Nephron progenitor cell (in vitro differentiated cells): ENCODE measurements at places on chromosomes 3 and 15.

DNA sequence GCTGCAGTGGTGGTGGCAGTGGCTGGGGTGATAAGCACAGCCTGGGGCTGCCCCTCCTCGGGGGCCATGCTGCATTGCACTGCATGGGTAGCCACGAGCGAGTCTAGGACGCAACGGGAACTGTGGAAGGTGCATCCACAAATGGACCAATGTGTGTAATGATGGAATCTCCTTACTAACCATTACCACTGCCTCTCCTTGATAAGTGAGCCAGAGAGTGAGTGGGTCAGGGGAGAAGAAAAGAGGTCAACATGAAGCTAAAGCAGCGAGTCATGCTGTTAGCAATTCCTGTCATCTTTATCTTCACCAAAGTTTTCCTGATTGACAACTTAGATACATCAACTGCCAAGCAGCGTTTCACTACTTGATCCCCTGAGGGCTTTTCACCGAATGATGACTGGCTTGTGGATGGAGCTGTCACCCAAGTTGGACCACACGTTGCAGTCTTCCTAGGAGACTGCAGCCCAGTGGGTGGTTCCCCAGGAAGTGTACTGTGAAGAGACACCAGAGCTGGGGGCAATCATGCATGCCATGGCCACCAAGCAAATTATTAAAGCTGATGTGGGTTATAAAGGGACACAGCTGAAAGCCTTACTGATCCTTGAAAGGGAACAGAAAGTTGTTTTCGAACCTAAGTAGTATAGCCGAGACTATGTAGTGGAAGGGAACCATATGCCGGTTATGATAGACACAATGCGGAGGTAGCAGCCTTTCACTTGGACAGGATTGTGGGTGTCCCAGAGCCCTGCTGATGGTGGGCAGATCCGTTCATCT lies 20.6 kb downstream of the SAMD7 start:
- DNase-seq, result no peak

- DNase-seq, result no peak
These were observed 77.3 kb downstream of the WNT5A start for GRCh38 chr3:55409806-55410205.

- no peak for DNase-seq
These were observed 27.5 kb downstream of the TRIM69 start for GRCh38 chr15:44763848-44764247.

GRCh38 chr3:46960081-46960701 lies 16.4 kb downstream of the CCDC12 start:
- no peak for DNase-seq

GRCh38 chr3:117556646-117557407 lies 847.2 kb downstream of the TUSC7 start:
- DNase-seq, result no peak

DNA sequence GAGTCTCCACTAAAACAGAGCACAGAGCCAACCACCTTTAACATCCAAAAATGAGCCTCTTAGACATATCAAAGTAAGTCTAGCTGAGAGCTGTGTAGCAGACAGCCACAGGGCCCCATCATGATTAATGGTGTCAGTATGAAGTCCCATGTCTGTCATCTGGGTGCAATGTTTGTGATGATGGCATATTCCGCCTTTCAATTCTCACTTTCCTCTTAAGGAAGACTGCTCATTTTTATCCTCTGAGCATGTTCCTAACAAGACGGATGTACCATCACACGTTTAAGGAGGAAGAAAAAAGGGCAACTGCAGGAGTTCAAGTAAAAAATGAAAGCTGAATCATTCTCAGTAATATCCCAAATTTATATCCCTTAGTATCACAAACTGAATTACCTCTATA lies 85.8 kb upstream of the KCNMB2 start:
- no peak for DNase-seq

GRCh38 chr15:56492791-56493555 lies 28.0 kb upstream of the MNS1 start:
- no peak for DNase-seq

DNA sequence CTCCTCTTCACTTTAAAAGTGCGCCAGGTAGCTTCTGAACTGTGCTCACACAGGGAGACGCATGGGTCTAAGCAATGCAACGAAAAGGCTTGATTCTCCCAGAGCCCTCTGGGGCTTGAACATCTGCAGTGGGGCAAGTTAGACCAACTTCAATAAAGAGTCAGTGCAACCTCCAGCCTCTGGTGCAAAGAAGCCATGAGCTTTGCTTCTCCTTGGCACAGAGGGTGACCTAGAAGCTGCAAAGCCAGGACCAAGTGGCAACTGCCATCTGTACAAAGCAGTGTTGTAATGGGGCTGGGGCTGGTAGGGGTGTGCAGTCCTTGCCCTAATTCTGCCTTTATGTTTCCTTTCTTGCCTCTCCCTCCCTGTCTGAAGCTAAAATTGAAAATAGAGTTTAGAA lies 219.0 kb upstream of the CD96 start:
- DNase-seq, result no peak

DNA sequence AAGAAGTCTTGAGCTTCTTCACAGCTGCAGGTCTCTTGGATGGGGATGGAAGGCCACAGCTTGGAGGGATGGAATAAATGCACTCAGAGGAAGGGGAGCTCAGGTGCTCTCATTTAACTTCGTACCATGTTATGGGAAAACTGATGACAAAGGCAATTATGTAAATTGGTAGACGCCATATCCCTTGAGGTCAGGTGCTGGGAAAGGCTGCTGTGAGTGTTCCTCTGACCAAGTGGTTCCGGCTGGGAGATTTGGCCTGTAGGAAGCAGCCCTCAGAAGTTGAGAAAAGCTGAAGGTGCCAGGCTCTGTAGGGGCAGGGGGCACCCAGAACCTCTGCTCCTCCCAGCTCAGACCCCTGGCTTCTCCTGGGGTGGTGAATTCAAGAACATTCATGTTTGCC lies 47.1 kb downstream of the FAH start:
- DNase-seq, result no peak

- peak; percentile 56 for DNase-seq
These were observed 1.7 kb downstream of the LRRC3B start for GRCh38 chr3:26624209-26624765.

DNA sequence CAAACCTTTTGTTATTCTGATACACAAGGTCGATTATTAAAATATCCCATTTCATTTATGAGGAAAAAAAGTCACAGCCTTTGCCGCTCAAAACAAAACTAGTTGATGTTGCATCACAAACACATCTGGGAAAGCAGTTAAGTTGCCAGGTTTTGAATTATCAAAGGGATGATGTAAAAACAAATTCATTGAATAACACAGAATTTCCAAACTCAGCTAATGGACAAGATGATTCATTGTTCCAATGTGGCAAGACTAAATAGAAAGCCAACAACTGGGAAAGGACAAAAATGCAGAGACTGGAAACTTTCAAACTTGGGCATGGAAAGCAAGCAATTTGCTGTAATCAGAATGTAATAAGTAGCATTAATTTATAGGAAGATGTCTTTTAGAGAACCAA lies 610.0 kb upstream of the ZNF385D start:
- DNase-seq, result no peak

- no peak for DNase-seq
These were observed 471.5 kb upstream of the CADM2 start for GRCh38 chr3:84487296-84487695.

DNA sequence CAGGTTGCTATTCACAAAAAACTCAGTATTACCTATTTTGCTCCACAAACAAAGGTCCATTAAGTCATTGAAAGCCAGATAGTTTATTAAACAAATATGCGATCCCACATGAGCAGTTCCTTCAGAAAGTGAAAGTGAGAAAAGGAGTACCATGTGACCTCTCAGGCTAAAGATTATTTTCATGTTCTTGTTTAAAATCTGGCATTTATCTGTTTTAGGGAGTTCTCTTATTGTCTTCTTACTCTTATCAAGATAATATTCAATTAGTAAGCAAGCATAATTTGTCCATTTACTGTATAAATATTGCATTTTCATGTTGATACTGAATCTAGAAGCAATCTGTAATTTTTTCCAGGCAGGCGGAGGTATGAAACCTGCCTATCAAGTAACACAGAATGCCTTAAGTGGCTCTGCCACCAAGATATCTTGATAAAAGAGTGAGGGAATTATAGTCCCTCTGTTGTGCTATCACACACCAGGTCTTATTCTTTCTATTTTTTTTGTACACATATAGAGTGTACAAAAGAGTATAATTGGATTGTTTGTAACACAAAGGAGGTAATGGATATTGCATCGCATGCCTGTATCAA lies 20.1 kb upstream of the PLSCR5 start:
- no peak for DNase-seq

- DNase-seq, result no peak
These were observed 9.8 kb downstream of the LRIG1 start for GRCh38 chr3:66490984-66491383.

GRCh38 chr3:171371354-171371753 lies 88.9 kb downstream of the TNIK start:
- no peak for DNase-seq

DNA sequence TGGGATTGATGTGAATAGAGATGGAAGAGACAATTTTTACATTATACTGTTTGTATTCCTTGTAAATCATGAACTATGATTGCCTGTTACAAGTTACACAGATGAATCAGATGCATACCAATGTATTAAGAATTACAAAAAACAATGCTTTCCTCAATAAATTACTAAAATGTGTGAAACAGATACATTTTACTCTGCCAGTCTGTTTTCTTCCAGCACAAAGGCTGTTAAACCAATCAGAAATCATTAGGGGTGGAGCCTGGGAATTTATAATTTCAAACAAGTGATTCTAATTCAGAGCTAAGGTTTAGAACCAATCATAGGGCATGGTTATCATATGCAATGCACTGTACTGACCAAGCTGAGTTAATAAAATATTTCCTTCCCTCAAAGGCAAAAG lies 21.8 kb upstream of the ANKRD28 start:
- DNase-seq, result no peak

GRCh38 chr3:127457546-127458145 lies 132.9 kb downstream of the TPRA1 start:
- DNase-seq, result no peak

- no peak for DNase-seq
These were observed 22.6 kb upstream of the KLF13 start for GRCh38 chr15:31303726-31304648.

DNA sequence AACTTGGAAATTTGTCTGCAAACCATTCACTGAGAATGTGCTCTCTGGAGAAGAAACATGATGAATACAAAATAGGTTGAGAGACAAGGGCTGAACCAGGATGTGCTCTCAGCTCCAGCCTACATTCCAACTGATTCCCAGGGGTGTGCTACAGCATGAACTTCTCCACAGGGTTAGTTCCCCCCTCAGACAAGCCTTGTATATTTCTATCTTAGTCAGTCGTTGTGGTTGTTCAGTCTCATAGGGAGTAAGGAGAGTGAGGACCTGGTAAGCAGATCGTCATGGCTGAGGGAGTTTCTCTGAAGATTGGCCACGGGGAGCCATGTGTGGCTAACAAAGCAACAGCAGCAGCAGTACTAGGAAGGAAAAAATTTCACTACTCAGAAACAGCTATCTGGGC lies 919.7 kb upstream of the CADM2 start:
- no peak for DNase-seq

GRCh38 chr3:13040361-13041074 lies 32.7 kb downstream of the IQSEC1 start:
- no peak for DNase-seq

DNA sequence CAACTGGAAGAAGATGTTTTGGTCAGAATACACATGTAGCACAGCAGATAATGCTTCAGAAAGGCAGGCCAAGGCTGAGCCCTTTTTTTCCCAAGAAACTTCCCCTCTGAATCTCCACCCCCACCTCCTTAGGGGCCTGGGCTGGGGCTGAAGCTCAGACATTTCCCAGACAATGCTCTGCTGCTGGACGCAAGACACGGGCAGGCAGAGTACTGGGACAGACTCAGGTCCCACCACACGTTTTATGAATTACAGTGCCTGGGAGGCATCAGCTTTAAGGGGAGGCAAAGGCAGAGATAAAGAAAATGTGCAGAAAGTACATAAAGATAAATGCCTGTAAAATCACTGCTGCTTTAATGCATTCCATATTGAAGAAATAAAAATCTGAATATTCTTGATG lies 479.4 kb downstream of the ERC2 start:
- no peak for DNase-seq

DNA sequence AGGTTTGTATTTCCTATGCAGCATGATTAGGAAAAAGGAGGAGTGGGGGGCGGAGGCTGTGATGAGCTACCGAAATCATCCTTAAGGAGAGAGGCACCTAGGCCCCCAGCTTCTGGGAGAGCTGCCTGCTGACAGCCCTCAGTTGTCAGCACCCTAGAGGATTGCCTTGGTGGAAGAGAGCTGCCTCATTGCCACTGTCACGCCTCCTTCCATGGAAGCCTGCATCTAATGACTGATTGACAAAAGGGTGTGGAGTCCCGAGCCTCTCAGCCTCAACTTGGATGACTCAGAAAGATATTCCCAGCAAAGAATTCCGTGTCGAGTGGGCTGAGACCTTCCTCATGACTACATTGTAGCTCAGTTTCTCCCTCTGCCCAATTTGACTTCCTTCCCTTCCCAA lies 320.4 kb upstream of the PROK2 start:
- DNase-seq, result no peak

GRCh38 chr15:90456236-90456635 lies 68.2 kb downstream of the IQGAP1 start:
- DNase-seq, result no peak

GRCh38 chr3:120645083-120645845 lies 36.8 kb downstream of the HGD start:
- DNase-seq, result no peak

- peak; percentile 16 for DNase-seq
These were observed 112.0 kb upstream of the MCTP2 start for GRCh38 chr15:94119298-94119811.

- no peak for DNase-seq
These were observed 66.2 kb upstream of the SELENOK start for GRCh38 chr3:53957831-53958230.

- no peak for DNase-seq
These were observed 40.1 kb downstream of the ABI3BP start for GRCh38 chr3:100953103-100953502.

- no peak for DNase-seq
These were observed 36.0 kb downstream of the NR2F2 start for GRCh38 chr15:96366526-96366877.

- no peak for DNase-seq
These were observed 457.9 kb upstream of the ADAMTS9 start for GRCh38 chr3:65145680-65146079.

- DNase-seq, result no peak
These were observed 269.4 kb upstream of the RGMA start for GRCh38 chr15:93358166-93359059.

DNA sequence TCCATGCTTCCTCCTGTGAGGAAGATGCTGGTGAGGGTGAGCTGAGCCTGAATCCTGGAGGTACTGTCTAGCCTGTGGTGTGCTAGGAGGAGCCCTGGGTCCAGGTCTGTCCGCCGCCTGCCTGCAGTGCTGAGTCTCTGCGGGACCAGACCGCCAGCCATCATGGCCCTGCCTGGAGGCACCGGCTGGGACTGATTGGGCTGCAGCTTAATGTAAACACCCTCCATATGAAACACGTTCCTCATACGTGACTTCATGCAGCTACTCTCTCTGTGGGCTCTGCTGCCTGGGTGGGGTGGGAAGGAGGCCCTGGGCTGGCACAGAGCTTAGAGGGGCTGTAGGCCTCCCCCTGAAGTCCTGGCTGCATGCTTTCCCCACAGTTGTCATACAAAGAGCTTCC lies 67.4 kb downstream of the FBLN2 start:
- no peak for DNase-seq
